ENCODE measurements at places on chromosomes 6 and 20.

DNA sequence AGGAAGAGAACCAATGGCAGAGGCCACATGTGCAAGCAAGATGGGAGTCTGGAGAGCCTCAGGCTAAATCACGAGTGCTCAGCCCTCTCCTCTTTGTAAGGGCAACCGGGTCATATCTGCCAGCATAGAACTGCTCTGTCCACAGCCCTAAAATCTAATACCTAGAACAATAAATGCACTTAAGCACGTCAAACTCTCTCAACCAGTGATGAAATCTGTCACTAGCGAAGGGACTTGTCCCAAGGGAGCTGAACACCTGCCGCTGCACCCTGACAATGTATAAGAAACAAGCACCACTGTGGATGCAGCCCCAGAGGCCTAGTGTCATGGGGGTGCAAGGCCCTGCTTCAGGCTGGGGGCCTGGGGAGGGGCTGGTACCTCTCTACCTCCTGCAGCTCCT, 82.5 kb downstream of the PRL start:
- DNase-seq: no peak

DNA sequence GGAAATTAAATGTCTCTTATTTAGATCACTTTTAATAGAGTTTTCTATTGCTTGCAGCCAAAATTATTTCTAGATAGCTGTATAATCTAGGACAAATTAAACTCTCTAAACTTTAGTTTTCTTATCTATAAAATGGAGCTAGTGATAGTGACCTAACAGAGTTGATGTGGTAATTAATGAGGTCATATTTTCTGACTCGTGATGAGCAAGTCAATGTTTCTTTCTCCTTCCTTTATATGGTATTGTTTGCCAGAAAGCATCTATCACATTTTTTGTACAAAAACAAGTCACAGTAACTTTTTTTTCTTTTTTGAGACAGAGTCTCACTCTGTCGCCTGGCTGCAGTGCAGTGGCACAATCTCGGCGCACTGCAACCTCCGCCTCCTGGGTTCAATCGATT, 267.7 kb downstream of the FARS2 start:
- no peak for DNase-seq

DNA sequence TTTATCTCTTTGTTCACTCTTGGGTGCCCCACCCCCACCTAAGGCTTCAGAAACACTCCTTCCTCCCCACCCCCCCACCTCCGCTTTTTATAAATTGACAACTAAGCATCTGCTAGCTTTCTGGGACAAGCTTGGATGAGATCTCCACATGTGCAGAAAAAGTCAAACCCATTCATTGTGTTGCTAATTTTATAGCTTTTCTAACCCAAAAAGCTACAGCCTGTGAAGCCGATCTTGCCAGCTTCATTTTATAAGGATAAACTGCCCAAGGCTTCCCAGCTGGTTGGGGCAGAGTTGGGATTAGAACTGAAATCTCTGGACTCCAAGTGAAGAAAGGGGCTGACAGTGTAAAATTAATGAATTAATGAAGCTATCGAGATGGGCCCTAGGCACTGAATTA, 24.1 kb downstream of the BPIFB4 start:
- DNase-seq: no peak

GRCh38 chr20:40797425-40797824, 108.4 kb upstream of the MAFB start:
- peak; percentile 26 for DNase-seq

DNA sequence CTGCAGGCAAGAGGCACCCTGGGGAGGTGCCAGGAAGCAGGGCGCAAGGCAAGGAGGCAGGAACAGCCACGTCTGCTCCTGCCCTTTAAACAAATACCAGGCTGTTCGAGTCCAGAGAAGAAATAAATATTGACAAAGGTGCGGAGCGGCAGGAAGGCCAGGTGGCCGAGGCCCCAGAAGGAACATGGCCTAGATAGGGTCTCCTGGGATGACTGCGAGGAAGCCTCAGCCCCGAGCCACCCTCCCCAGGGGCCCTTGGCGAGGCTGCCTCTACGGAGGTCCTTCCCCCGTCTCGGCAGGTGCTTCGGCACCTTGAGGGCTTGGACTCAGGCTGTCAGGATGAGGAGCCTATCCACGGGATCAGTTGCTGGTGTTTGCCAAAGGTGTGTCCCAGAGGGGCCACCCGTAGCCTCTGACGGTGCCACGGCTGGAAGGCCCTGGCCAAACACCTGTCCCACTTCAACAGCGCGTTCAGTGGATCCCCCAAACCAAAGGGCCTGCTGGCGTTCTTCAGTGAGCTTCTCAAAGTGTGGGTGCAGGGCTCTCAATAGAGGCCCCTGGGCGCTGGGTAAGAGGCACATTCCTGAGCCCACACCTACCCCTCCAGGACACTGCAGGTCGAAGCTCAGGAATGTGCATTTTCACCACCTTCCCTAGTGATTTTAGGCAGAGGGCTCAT, 39.8 kb downstream of the SNX5 start:
- no peak for DNase-seq

GRCh38 chr20:25745738-25746137, 49.1 kb upstream of the ZNF337 start:
- no peak for DNase-seq

DNA sequence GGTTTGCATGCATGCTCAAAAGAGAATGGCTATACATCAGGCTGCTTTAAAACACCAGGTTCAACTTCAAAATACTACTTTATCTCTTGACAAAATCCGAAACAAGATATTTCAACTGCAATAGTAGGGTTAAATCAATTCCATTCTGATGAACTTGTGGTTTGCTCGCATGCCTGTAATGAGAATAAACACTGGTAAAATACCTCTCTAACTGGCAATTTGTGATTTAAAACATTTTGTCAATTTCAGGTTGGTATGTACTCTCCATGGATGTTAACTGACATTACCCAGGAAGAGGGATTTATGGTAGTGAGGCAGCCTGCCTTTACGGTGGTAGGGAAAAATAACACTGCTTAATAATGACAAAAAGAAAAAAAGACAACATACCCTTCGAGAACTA, 74.4 kb downstream of the MBOAT1 start:
- no peak for DNase-seq

DNA sequence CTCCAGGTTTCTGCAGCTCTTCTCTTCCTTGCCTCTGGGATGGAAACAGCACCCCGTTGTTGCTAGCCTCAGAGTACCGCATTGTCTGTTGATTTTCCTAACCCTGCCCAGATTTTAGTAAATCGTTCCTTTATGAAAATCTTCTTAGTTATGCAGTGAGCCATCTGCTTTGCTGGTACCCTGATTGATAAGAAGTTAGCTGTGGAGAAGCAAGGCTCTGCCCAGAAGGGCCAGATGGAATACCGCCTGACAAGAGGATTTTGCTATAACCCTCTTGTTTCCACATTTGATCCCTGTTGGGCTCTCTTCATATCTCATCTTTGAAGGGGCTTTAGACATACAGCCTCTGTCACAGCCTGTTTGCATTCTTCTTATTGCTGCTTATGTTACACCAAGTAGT, 229.0 kb downstream of the CDKAL1 start:
- DNase-seq: no peak

DNA sequence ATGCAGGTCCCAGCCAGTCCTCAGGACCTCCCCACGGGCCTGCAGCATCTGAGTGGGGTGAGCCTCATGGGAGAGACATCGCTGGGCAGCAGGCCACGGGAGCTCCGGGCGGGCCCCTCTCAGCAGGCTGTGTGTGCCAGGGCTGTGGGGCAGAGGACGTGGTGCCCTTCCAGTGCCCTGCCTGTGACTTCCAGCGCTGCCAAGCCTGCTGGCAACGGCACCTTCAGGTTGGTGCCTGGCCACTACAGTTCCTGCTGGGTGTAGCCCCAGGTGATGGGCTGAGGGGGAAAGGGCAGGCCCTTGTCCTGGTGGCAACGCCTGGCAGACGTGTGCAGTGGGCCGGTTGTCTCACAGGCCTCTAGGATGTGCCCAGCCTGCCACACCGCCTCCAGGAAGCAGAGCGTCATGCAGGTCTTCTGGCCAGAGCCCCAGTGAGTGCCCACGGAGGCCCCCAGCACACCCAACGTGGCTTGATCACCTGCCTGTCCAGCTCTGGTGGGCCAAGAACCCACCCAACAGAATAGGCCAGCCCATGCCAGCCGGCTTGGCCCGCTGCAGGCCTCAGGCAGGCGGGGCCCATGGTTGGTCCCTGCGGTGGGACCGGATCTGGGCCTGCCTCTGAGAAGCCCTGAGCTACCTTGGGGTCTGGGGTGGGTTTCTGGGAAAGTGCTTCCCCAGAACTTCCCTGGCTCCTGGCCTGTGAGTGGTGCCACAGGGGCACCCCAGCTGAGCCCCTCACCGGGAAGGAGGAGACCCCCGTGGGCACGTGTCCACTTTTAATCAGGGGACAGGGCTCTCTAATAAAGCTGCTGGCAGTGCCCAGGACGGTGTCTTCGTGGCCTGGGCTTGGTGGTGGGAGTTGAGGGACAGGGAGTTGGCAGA, 787 bp upstream of the TNFRSF6B start:
- no peak for DNase-seq

- peak; percentile 18 for DNase-seq
These were observed 8.3 kb downstream of the SEMG2 start for GRCh38 chr20:45229264-45230056.

DNA sequence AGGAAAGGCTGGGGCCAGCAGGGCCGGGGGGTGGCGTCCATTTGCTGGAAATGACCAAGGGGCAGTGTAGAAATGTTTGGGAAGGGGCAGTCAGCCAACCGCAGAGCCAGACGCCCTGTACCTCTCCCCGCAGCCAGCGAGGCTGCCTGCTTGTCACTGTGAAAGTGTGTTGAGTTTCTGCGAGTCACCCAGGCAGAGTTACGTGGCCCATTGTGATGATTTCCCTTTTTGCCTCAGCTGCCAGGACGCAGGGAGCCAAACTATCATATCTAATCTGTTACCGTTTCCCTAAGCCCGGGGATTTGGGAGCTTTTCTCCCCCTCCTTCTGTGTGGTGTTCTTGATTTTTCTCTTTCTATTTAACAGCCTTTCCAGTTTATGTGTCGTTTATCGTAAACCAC, 67.9 kb upstream of the STX16 start:
- DNase-seq: no peak

DNA sequence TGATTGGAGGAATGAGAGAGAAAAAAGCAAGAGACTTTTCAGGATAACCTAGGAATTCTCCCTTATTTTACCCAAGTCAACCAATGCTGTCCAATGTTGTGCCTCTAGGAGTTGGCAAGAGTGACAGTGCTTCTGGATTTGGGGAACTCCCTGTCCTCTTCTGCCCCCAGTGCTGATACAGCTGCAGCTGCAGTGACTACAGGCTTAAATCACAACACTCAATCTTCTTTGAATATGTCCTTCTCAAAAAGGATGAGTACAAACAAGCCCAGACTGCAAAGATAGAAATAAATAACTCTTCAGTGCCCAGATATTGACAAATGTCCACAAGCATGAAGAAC, 141.0 kb upstream of the COL21A1 start:
- no peak for DNase-seq

- DNase-seq: no peak
These were observed 20.0 kb downstream of the GINM1 start for GRCh38 chr6:149586149-149586548.

DNA sequence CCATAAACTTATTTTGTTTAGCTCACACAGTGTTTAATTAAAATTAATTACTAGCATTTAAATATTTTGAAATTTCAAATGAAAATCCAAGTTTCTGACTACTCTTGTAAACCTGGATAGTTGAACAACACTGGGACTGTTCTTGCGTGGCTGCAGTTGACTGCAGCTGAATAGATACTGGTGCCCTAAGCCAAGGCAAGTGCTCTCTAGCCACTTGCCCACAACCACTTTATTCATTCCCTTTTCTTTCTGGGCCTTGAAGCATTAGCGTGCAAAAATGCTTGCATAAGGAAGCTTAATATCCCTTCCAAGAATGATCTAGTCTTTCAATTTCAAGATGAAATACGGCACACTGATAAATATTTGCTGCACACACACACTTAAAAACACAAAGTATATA, 676.0 kb upstream of the MARCKS start:
- no peak for DNase-seq

- no peak for DNase-seq
These were observed 2.1 kb downstream of the FAM110A start for GRCh38 chr20:835608-836045.

GRCh38 chr20:3606021-3606420, 57.2 kb downstream of the GFRA4 start:
- DNase-seq: no peak

DNA sequence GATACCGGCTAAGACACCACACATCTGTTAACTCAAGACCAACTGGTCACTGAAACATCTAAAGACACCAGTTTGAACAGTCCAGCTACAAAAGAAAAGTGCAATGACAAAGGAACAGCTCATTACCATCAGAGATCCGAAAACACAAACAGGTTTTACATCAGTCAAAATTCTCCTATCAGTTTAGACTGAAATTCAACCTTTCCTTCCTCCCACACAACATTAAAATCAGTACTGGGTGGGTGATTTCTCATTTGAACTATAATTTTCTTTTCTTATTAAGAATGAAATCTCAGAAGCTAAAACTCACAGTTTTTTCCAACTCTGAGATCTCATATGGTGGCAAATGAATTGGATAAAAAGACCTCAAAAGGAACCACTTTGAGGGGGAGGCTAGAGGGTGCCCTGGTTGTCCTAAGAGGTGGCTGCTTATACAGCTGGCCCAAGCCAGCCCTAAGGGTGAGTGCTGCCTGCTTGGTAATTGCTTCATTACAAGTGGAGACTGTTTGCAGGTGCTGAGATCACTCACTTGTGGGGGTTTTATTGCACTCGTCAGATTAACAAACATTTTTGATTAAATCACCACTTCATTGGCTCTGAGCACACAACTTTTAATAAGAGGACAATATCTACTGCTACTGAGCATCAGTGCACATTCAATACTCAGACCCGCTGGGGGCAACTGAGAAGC, 4.3 kb downstream of the CCDC167 start:
- DNase-seq: no peak

- no peak for DNase-seq
These were observed 11.2 kb downstream of the MUCL3 start for GRCh38 chr6:30951907-30952469.

DNA sequence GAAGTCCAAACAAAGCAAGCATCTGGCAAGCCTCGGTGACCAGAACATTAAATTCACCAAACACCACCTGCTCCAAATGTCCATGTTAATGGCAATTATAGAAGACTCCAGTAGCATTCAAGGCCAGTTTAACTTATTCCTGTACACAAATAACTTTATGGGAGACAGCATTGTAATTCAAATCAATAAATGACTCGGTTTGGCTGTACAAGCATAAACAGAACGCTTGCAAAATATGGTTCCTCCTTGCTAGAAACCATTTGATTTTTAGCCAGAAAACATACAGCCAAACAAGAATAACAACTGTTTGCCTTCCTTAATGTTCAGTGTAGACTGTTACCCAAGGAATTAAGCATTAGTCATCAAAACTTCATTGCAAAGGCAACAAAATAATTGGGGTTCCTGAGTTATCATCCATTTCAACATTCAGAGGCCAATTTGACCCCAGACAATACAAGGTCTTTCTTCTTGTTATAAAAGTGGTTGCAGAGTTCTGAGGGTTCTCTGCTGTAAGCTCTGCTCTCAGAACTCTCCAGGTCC, 125.1 kb downstream of the BFSP1 start:
- DNase-seq: no peak

DNA sequence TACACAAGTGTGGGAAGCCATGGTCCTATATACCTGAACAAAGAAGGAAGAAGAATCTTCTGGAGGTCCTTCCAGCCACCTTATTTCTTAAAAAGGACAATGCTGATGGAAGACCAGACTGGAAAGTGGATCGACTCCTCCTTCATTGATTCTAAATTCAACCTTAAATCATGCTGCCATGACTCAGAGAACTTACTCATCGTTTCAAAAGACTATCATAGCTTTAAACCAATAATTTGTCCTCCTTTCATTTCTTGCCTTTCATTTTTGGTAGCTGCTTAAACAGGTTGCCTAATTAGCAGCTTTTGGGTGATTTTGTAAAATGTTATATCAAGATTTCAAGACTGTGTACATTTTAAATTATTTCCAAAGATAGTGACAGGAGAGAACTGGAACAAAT, 60.8 kb downstream of the RTN4IP1 start:
- DNase-seq: no peak

Data from HuH-7 (cell line).